NCI-H748 treated with DMSO at 0.1 percent for 48 hours (cell line): ENCODE measurements at places on chromosomes 13 and 19.

GRCh38 chr19:15104411-15104810 lies 2.8 kb upstream of the SYDE1 start:
- no peak for DNase-seq

DNA sequence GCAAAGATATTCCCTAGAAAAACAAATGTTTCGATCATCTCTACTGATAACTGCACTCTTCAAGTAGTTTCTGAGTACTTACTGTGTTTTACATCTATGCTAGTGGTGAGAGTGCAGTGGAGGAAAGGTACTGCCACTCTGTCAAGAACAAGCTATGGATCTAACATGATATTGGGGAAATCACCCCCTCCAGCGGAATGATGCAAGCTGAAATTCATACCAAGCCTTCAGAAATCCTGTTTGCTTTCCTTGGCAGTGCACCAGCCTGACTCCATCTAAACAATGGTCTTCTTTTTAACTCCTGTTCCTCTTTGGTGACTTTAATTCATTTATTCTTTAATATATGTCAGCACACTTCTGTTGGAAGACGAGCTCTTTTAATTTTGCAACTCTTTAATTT lies 238.0 kb downstream of the PCDH9 start:
- DNase-seq, result no peak

- no peak for DNase-seq
Observed at GRCh38 chr19:12689581-12690216, 1.9 kb downstream of the GNG14 start.

DNA sequence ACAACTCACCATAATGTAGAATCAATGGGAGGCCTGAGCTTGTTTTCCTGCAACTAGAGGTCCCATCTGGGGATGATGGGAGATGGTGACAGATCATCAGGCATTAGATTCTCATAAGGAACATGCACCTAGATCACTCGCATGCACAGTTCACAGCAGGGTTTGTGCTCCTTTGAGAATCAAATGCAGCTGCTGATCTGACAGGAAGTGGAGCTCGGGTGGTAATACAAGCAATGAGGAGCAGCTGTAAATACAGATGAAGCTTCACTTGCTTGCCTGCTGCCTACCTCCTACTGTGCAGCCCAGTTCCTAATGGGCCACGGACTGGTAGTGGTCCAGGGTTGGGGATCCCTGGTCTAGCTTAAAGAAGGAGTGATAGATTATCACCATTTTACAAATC lies 33.0 kb downstream of the KPNA3 start:
- no peak for DNase-seq

- peak; percentile 35 for DNase-seq
Observed at GRCh38 chr13:45370922-45371406, 30.0 kb upstream of the TPT1 start.

DNA sequence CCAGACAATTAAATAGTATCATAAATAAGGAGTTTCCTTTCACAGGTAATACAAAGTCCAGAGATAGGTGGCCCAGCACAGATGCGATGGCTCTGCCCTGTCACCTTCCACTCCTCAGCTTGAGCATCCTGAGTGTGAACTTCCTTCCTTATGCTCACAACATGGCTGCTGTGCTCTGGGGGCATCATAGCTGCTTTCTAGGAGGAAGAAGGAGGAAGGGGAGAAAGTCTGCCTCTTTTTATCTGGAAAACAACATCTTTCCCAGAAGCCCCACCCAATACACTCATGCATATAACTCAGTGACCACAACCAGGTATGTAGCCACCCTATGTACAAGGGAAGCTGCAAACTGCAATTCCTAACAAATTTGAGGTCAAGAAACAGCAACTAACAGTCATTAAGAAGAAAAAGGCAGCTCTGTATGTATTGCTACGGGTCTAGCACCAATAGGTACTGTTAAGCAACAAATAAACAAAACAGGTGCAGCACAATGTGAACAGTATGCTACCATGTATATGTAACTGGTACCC lies 201.2 kb upstream of the UBL3 start:
- DNase-seq, result no peak

DNA sequence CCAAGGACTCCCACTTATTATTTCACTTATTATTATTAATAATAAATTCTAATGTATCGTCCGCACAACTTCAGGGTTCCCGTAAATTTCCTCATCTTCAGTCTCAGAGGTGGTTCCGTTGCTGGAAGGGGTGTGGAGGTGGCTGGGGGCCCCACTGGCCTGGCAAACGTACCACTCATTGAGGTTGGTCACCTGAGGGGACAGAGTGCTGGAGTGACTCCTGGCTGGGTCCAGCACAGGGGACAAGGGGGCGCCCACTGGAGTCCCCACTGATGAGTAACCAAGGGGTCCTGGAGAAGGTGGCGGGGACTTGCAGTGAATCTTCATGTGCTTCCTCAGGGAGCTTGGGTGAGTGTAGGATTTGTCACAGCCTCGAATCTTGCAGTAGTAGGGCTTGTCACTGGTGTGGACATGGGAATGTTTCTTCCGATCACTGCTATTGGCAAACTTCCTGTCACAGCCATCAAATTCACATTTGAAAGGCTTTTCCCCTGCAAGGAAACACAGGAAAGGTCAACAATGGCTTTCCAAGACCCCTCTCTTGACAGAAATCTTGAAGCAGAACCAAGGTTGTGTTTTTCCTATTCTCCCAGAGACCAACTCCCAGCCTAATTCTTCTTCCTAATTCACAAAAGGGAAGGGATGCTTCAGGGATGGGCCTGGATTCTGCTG lies 6.1 kb downstream of the ZIC5 start:
- no peak for DNase-seq

DNA sequence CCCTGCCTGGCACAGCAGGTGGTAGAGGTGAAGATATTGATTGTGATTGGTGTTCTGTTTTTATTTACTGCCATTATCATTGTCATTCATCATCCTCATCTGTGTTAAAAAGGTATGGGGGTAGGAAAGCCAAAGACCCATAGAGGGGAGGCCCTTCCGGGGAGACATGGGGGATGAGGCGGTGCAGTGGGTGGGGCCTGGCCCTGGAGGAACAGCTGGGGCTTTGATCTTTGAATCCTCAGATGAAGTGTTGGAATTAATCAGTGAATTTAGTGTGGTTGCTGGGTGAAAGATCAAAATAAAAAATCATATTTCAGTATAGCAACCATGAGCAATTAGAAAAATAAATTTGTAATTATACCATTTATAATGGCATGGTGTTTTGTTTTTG lies 7.4 kb downstream of the PTH2 start:
- no peak for DNase-seq

DNA sequence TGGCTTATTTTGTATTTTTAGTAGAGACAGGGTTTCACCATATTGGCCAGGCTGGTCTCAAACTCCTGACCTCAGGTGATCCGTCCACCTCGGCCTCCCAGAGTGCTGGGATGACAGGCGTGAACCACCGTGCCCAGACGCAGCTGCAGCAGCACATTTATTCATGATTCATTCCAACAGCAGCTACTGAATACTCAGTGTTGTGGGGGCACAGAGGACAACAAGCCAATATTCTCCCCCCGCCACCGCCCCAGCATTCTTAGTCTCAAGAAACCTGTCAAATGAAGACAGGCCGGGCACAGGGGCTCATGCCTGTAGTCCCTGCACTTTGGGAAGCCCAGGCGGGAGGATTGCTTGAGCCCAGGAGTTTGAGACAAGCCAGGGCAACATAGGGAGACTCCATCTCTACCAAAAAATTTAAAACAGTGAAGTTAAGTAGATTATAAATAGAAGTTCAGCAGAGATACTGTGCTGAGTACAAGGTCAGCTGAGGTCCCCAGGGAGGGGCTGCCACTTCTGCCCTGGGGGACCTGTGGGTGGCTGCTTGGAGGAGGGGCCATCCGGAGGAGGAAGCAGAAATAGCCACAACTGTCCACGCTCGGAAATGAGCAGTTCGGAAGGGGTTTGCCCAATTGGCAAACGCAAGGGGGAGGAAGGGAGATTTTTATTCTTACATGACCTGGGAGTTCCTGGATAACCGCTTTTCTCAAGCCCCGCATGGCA lies 4.3 kb downstream of the DOT1L start:
- no peak for DNase-seq

GRCh38 chr13:36515466-36515865 lies 83.2 kb downstream of the CCNA1 start:
- no peak for DNase-seq

DNA sequence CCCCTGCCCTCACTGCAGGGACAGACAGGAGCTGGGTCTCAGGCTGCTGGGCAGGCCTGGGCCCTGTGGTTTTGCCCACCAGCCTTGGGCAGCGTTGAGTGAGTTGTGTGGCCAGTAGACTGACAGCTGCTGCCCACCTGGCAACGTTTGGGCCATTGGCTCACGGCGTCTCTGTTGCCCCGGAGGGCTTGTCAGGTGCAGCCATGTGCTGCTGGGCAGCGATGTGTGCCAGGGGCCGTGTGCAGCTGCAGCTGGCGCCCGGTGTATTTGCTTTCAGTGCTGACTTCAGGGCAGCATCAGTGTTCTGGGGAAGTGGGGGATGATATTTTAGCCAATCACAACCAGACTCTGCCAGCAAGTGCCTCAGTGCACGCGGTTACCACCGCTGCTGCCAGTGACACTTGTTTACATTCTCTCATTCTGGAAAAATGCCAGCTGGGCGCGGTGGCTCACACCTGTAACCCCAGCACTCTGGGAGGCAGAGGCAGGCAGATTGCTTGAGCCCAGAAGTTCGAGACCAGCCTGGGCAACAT lies 10.6 kb downstream of the FZR1 start:
- DNase-seq, result no peak

- DNase-seq, result no peak
Observed at GRCh38 chr13:29503041-29503837, 92.2 kb downstream of the SLC7A1 start.

- DNase-seq, result no peak
Observed at GRCh38 chr19:33231511-33231910, 5.9 kb upstream of the SLC7A10 start.

GRCh38 chr19:57320180-57321084 lies at the start of gene ZNF543:
Gene ZNF543 (plus strand): TSS chr19:57320472. CDS start chr19:57320854, 382 bp downstream.
- peak; percentile 95 for DNase-seq

GRCh38 chr13:90592943-90593342 lies 754.5 kb upstream of the MIR17HG start:
- DNase-seq, result no peak

- no peak for DNase-seq
Observed at GRCh38 chr13:72145383-72145782, 278.4 kb upstream of the DACH1 start.

- DNase-seq, result no peak
Observed at GRCh38 chr13:110912651-110913051, 2.2 kb downstream of the ANKRD10 start.

DNA sequence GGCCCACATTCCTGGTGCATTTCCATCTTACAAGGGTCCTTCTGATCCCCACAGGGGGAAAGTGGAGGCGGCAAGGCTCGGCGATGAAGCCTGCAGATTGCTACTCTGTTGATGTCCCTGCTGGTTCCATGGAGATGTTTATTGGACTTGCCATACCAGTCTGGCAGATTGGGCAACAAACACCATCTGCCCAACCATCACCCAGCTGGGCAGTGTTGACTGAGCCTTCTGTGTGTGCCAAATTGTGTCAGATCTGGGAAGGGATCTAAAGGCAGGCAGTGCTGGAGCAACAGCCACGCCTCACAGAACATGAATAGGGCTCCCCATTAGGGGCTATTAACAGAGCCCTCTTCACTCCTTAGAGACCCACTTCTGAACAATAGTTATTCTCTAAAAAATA lies 35.0 kb downstream of the FLT1 start:
- DNase-seq, result no peak

GRCh38 chr13:44470638-44471562 lies 97.3 kb downstream of the SERP2 start:
- peak; percentile 6 for DNase-seq

DNA sequence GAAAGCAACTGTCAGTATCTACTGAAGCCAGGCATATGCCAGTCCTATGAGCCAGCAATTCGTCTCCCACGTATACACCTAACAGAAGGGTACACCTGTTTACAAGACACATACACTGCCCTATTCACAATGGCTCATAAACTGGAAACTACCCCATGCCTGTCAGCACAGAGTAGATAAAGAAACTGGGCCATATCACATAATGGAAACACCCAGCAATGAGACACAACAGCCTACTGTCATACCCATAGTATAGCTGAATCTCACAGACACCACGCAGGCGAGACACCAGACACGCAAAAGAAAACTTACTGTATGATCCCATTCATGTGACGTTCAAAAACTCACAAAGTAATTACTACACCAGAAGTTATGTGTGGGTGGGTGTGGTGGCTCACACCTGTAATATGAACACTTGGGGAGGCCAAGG lies 15.7 kb downstream of the NOSIP start:
- no peak for DNase-seq

- no peak for DNase-seq
Observed at GRCh38 chr19:29666578-29667386, 1.5 kb downstream of the PLEKHF1 start.
